KG1 (cell line): ENCODE measurements at places on chromosomes 6 and 20.

DNA sequence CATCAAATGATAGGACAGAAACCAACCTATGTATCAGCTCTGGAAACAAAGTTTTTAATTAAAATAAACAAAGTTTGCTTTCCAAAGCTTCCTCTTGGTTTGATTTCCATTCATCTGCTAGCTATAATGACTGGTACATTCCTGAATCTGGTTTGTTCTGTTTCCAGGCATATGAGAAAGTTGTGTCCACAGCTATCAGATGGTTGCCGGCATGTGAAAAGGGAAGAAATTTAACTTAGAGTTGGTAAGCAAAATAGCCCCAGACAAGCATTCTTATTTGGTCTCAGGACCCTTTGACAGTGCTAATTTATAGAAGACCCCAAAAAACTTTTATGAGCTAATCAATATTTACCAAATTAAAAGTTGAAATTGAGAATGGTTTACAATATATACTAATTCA lies 3.8 kb upstream of the RNF146 start:
- no peak for DNase-seq

GRCh38 chr6:422433-423054 lies 31.0 kb downstream of the IRF4 start:
- no peak for DNase-seq

- no peak for DNase-seq
Observed at GRCh38 chr6:43338243-43338642, 29.6 kb upstream of the CRIP3 start.

- DNase-seq = no peak
Observed at GRCh38 chr20:50343125-50343489, 152.5 kb downstream of the CEBPB start.

DNA sequence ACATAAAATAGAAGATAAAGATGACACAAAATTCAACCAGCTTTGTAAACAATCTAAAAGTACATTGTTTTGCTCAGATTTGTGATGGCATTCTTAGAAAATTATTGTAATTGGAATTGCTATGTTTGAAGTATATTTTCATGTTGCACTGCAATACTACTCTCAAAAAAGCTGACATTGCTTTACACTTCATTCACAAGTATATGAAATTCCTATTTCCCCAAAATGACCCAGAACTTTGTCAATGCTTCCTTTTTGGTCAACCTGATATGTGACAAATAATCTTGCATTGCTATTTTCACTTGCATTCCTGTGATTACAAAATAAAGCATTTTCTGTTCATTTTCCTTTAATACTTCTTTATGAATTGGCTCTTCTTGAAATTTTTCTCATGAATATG lies 104.1 kb upstream of the BMP5 start:
- DNase-seq = no peak
